ENCODE measurements at places on chromosomes 6 and 20. TPM values are rescaled to one million over a fixed set of nuclear protein-coding genes. Genes with fewer than 3 reads are reported as not detected.
A peak's percentile ranks its signal among the peaks of the same experiment; 100 is the strongest.

RIPOR2 gene
- total RNA-seq: 96.3 TPM

FLRT3 gene
- not detected for total RNA-seq

SIRPB1 gene
- 0.92 TPM for total RNA-seq

LAMA2 gene
- total RNA-seq: 0.69 TPM

B3GAT2 gene
- total RNA-seq: 0.04 TPM

DNA sequence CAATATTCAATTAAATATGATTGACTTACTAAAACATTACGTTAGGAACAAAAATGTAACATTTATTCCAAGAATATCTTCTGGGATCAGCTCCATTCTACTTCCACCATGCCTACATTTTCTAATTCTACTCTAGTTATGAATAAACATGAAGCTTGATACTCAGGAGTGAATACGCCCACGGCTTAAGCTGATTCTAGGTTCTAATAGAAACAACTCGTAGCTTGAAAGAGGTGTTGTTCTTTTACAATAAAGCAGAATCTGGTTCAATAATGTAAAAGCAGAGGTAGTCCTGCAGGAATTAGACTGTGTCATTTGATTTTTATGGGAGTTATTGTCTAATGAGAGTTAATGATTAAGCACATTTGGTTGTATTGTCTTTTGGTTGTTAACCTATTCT lies 107.3 kb upstream of the OLIG3 start:
- no peak for DNase-seq

DNA sequence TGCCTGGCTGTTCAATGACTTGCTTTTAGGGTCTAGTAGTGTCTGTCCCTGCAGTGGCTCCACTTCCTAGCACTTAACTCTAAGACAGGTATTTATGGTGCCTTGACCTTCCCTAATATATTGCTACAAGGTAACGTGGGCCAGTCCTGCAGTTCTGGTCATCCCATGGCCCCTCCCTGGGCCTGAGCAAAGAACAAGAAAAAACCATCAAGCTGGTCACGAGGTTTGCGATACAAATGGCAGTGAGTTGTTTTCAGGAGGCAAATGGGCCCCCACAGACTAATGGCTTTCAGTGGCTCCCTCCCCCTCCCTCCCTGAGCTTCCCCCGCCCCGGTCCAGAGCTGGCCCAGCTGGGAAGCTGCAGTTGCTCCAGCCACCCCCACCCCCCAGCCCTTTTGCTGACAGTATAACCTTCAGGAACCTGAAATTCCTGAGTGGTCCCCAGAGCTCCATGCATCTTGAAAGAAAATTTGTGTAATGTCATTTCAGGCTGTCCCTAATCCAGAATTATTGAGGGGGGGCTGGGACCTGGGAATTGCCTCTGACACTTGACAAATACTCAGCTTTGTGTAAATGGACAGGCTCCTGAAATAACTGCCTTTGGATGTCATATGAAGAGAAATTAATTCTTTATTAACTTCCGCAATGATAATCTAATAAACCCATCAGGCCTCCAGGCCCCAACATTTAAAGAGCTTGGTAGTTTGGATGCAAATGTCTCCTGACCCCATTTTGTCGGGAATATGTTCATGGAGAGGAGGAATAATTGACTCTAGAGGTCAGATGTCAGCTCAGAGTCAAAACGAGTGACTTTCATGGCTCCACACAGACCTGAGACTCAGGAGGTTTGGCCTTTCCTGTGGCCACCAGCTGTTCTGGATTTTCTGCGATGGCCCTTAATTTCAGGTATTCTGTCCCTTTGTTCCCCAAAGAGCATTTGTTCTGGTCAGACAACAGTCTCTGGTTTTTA lies 153.2 kb upstream of the TOP1 start:
- DNase-seq: no peak

DNA sequence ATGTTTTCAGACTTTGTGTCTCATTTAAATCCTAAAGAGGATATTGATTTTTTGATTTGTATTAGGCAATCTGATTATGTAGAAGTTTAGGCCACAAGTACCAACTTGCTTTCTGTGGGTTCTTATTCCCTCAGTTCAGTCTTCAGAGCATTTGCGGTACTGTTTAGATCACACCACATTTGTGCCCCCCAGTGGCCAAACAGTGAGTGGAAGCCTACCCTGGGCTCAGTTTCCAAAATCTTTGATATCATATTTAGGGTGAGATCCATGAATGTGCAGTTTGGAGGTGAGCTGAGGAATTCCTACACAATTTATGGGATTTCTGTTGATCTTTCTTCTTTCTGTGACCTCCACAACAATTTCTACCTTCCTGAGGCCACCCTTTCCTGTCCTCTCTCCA lies 92.3 kb upstream of the FUT9 start:
- DNase-seq: peak; percentile 19

DNA sequence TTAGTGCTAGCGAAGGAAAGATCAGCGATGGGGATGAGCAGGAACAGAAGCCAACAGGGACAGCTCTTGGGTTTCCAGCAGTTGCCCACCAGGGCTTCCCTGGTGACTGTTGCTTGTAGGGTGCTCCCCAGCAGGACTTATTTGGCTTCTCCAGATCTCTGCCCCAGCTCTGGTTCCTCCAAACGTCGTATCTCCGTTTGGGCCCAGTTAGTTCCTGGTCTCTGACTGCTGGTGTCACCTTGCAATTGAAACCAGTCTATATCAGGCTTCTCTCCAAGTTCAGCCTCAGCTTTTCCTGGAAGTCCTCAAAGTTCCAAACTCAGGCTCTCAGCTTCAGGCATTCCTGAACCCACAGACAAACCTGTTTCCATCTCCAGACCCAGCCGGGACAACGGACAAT lies 70.8 kb upstream of the NXT1 start:
- DNase-seq: no peak

DNA sequence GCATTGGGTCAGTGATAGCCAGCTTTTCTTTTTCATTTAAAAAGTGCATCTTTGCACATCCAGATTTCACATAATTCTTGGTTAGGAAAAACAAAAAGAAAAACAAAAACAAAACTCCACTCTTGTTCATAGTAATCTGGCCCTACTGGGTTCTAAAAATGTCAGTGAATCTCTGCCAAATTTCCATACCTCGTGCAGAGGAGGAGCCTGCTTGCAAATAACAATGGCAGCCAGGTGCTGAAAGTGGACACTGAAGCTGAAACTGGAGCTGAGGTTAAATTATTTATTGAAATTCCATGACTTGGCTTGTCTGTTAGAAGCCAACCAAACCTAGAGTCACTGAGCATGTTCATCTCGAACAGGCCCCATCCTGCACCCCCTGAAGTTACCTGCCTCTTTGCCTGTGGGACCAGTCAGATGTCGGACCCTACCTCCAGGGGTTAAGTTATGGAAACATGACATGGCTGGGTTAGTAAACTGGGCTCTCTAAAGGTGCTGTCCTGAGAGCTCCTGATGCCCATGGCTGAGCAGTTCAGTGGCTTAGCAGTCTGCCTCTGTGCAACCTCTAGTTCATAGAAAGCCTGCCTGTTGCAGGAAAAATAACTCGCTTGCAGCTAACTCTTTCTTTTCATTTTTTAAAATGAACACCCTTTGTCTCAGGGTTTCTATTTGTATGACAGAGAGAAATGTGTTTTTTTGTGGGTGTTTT lies 42.7 kb downstream of the CLIC5 start:
- no peak for DNase-seq

GRCh38 chr6:134431421-134431859 lies 113.5 kb upstream of the SGK1 start:
- DNase-seq: no peak

- peak; percentile 39 for DNase-seq
These were observed 507.3 kb upstream of the CITED2 start for GRCh38 chr6:139881728-139882211.

DNA sequence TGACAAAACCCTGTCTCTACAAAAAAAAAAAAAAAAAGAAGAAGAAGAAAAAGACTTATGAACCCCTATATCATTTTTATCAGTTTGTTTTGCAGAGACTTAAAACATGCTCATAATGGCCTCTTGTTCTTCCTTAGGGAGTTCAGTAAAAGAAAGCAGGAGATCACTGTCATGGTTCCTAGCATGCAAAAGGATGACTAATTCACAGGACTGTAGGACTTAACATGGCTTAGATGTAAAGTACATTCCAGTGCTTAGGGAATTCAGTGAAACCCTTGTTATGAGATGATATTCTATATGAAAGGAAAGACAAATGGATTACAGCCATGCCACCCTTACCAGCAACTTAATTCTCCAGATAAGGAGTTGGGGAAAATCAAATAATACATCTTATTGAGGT lies 29.5 kb downstream of the EEF1A1 start:
- DNase-seq: no peak

GRCh38 chr20:61686051-61686936 lies 379.4 kb downstream of the TAF4 start:
- no peak for DNase-seq

DNA sequence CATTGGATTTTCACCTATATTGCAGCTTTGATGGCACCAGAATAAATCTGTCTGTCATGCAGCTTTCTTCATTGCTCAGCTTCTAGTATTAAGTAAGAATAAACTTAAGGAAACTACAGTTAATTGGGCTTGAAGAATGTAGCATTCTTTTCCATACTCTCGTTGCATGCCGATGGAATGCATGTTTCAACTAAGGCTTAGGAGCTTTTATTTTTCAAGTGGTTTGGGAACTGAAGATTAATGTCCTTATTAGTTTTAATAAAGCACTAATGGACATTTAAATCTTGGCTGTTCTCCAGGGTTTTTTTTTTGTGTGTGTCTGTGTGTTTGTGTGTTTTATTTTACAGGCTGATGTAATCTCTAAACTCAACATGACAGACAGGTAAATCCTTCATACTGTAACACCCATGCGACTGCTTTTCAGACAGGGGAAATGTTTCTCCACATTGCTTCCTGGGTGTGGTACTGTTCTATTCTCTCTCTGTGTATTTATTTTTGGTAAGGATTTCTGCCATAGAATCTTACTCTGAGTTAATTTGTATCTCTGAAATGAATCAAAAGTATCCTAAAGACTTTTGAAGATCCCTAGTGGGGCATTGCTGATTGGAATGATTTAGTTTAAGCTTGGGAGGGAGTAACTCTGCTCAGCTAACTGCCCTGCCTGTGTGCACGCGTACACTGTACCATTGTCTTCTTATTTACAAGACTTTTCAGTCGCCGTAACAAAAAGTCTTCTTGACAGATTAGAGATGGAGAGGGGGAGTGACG lies 38.0 kb downstream of the SLC9A8 start:
- no peak for DNase-seq

DNA sequence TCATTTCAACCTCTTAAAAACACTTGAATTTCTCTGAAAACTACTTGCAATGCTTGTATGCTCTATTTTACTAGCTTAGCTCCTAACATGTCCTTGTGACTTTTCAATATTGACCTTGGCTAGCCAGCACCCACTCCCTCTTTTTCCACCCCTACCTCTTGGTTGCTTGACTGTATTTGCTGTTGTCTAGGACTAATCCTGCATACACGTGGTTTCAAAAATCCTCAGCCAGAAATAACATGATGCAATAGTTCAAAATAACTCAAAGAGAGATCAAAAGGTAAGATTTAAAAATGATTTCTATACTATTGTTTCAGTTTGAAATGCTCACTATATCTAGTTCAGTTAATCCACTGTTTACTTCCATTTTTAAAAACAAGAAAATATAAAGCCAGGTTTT lies 102.3 kb upstream of the TBX18 start:
- no peak for DNase-seq

DNA sequence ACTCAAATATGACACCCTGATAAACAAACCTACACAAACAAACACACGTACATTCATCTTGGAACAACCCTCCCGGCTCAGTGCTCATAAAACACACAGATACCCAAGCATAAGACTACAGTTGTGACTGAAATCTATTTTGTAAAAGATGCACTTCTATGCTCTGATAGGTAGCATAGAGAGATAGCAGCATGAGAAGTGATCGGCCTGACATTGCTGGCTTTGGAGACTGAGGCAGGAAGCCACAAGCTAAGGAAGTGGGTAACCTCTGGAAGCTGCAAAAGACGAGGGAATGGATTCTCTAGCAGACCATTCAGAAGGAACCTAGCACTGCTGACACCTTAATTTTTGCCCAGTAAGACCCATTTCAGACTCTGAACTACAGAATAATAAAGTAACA lies 1.6 kb upstream of the RNF39 start:
- DNase-seq: no peak
